Kidney capillary endothelial cell (primary cell): ENCODE measurements at places on chromosomes 3 and 15.

DNA sequence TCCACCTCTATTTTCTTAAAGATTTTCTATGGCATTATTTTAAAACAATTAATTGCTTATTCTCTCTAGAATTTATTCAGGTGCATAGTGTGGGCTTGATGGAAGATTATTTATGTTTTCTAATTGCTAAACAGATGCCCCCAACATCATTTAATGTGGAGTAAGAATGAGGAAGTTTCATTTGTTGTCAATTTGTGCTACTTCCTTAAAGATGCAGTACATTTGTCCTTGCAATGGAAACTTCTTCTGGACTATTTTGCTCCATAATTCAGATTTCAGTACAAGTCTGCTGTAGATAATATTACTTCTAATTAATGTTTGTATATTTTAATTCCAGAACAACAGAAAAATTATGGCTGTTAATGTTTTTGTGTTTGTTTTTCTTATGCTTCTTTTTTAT lies 104.8 kb downstream of the TGFBR2 start:
- no peak for DNase-seq

DNA sequence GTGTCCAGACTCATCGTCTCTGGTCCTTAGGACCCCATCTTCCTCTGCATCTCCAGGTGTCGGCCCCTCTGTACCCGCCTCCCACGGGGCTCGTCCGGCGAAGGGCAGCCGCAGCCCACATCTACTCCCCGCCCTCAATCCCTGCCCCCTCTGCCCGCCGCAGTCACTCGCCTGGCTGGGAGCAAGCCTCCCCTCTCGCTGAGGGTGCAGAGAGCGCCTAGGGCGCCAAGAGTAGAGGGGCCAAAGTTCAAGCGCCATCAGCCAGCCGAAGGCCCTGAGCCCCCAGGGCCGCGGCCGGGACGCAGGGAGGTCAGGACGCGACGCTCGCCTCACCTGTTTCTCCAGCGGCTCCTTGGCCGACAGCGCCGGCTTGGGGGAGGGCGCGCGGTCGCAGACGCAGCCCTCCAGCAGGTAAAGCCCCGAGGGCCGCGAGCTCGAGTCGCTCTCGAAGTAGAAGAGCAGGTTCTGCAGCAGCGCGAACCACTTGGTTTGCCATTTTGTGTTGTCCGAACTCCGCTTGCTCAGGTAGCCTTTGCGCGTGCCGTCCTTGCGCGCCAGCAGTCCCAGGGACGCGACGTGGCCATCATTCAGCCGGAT lies 592 bp downstream of the RASGRF1 start:
- DNase-seq = no peak

- DNase-seq = no peak
These were observed 36.9 kb upstream of the DYNC1LI1 start for GRCh38 chr3:32607522-32607921.

GRCh38 chr3:6251612-6252400 lies 609.1 kb upstream of the GRM7 start:
- DNase-seq = no peak

GRCh38 chr3:154040283-154040682 lies 80.9 kb upstream of the ARHGEF26 start:
- peak; percentile 33 for DNase-seq

DNA sequence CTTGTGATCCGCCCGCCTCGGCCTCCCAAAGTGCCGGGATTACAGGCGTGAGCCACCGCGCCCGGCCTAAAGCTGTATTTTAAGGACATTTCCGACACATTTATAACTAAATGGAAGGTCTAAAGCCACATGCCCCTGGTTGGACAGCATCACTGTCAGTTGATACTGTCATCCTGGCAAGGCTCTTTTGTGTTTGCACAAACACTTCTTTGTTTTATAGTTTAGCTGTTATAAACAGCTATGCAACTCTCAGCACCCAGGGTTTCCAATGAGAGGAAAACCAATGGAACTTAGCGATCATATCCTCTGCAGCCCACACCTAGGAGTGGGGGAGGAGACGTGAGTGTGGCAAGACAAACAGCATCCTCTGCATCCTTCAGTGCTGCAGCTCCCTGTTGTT lies 19.7 kb downstream of the NIPA1 start:
- DNase-seq = no peak

- DNase-seq = no peak
These were observed 1.1 kb downstream of the CMTM7 start for GRCh38 chr3:32392536-32393302.

DNA sequence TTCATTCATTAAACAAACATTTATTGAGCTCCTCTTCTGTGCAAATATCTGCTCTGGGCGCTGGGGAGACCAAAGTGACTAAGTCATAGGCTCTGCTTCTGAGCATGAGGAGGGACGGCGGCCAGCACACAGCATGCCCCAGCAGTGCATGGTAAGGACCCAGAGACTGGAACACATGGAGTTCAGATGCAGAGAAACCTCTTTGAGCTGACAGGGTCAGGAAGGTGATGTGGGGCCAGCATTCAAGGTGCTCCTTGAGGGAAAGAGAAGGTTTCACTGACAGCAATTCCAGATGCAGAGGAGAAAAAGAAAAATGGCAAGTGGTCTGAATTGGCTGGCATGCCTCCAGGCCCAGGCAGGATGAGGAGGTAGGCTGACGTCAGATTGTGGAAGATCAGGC lies 234.5 kb downstream of the UACA start:
- no peak for DNase-seq

DNA sequence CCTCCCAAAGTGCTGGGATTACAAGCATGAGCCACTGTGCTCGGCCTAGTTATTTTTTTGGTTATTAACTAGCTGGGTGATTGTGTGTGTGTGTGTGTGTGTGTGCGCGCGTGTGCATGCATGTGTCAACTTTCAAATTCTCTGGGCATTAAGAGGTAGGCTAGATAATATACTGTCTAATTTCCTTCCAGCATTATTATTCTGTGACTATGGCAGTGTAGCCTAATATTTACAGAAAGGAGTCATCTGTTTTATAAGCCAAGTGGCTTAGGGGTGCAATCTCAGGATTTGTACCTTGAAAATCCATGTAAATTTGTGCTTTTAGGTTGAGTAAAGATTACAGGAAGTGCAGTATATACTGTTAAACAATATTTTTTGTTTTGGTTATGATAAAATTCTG lies 85.1 kb upstream of the ZBTB20 start:
- no peak for DNase-seq

DNA sequence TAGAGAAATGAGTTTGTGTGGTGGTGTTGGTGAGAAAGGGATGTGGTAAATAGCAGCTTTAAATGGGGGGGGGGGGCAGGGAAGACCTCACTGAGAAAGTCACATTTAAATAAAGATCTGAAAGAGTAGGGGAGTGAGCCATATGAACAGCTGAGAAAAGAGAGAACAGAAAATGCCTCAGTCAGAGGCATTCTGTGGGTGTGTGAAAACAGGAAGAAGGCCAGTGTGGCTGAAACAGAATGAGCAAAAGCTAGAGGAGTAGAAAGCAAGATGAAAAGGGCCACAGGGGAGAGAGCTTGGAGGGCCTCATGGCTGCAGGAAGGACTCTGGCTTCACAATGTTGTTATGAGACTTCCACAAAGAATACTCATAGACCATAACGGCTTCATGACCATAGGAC lies 783.3 kb downstream of the ZPLD1 start:
- DNase-seq = no peak

DNA sequence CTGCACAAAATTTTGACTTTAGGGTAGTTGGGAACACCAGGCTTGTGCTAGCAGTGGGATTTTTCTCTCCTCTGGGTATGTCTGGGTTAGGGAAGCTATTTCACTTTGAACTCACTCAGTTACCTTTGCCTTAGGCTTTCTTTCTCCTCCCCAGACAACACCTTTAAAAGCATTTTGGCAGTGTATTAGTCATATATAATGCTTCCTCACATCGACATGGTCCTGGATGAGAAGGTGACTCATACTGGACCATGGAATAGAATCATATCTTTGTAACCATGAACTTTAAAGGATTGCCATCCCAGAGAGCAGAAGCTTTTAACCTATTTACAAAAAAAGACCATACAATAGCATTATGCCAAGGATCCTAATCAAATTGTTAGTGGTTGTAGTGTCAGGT lies 2.7 kb downstream of the RYR3 start:
- no peak for DNase-seq

- DNase-seq = no peak
These were observed 63.1 kb downstream of the STRIT1 start for GRCh38 chr3:155230382-155230781.

DNA sequence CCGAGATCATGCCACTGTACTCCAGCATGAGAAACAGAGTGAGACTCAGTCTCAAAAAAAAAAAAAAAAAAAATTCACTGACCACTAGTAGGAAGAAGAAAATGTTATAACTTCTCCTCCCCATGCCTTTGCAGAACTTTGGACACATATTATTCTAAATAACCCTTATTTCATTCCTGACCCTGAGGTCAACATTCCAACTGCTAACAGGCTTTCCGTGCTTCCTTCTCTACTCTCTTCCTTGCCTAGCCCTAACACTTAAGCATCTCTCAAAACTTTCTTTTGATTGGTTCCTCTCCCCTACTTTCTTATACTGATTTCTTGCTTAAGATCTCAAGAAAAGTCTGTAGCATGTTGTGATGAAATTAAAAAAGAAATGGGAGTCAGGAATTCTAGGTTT lies 146.8 kb downstream of the MEX3B start:
- DNase-seq = no peak

- no peak for DNase-seq
These were observed 17.7 kb downstream of the PRR23E start for GRCh38 chr3:127210654-127210943.

DNA sequence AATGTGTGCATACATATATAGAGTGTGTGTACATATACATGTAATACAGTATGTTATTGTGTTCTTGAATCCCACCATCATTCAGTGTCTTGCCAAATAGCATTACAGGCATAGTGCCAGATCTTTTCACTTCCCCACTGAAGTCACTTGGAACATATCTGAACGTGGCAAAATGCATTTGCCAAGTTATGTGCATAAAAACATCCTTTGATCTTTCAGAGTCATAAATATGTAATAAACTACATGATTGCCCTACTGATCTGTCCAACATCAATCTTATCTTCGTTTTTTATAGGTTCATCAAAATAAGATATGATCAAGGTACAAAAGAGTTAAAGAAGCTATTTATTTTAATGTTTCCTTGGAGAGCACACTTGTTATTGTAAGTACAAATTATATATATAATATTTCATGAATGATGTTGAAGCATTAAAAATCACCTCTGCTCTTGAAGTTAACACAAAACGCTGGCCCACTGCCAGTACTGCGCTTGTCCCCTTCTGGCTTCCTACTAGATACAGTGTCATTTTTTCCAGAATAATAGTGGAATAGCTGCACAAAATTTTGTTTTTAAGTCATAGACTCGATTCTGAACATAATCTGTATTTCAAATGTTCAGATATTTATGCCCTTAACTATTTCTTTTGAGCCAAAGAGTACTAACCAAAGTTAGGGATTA lies 549.5 kb upstream of the ARRDC4 start:
- no peak for DNase-seq

DNA sequence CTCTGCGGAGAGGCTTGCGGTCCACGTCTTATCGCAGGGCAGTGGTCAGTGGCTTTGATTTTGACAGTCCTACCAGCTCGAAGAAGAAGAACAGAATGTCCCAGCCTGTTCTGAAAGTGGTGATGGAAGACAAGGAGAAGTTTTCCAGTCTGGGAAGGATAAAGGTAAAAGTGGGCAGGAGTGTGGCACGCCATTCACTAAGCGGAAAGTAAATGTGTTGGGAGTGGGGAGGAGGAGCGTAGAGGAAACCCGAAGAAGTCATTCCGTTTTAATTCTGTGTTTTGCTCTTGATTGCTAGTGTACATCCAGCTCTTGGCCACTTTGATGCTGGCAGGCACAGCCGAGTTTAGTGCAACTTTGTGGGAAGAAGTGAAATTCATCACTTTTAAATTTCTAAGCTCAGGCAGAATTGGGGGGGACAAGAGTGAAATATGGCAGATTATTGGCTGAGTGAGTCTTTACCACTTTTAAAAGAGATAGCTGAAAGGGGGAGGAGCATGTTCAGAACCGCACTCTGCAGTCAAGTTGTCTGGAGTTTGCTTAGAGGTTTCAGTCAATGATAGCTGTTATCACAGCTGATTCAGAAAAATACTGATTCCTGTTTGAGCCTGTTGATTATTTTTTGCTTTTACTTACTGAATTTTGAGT lies 1.8 kb downstream of the ARHGEF26 start:
- peak; percentile 18 for DNase-seq

DNA sequence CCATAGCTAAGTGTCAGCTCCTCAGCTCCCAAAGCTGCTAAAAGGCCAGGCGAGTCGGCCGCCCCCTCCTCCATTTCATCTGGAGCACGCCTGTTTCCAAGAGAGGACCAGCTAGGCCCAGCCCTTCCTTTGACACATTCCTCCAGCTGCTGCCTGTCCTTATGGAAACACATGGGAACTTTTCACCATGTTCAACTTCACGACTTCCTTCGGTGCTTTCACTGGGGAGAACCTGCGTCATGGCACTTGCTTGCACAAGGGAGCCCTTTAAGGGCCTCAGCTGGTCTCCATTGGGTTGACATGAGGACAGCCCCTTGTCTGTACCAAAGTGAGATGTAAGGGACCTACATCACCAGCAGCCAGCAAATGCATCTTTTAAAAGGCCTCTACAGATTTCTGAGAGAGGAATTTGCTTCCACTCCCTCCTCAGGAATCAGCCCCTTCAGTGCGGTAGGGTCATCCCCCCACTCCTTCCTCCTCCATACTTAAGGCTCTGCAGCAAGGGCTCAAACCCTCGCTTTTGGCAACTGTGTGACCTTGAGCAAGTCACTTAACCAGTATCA lies 2.1 kb downstream of the MAGI1 start:
- no peak for DNase-seq

- no peak for DNase-seq
These were observed 180.7 kb downstream of the KLHL25 start for GRCh38 chr15:85614059-85614458.

DNA sequence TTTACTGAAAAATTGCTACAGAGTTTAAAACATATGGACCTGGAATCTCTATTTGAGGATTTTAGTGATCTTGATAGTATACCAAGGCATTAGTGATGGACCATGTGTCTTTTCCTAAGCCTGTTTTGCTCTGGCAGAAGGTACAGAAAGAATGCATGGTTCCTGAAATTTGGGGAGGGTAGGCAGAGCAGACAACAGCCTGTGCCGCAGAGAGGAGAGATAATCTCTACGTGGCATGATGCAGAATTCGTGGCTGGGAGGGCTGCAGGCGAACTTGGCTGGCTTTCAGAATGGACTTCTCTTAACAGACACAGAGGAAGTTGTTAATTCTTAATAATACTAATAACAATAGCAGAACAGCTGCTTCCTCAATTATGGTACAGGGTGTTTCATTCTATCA lies 137.5 kb upstream of the FOXB1 start:
- DNase-seq = no peak

DNA sequence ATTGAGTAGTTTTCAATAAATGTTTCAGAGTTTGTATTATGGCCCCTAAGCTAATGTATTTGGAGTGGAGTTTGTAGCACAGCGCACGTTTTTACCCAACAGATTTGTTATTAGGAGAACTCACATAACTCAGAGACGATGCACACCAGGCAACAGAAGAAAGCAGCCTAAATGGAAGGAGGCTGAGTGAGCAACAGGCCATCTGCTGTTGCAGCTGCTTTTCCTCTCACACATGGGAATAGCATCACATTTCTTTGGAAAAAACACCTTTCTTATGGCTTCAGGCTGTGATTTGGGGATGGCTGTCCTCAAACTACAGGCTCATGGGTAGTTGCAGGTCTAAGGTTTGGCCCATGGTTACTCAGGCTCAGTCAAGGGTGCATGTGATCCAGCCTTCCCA lies 469.3 kb upstream of the MCTP2 start:
- no peak for DNase-seq

GRCh38 chr15:99414755-99415731 lies 150.7 kb upstream of the MEF2A start:
- DNase-seq = no peak
